NCI-H2029 treated with DMSO at 0.1 percent for 48 hours (cell line): ENCODE measurements at places on chromosomes 6 and 20.

- DNase-seq, result no peak
Observed at GRCh38 chr20:23129266-23129665, 43.1 kb upstream of the CD93 start.

DNA sequence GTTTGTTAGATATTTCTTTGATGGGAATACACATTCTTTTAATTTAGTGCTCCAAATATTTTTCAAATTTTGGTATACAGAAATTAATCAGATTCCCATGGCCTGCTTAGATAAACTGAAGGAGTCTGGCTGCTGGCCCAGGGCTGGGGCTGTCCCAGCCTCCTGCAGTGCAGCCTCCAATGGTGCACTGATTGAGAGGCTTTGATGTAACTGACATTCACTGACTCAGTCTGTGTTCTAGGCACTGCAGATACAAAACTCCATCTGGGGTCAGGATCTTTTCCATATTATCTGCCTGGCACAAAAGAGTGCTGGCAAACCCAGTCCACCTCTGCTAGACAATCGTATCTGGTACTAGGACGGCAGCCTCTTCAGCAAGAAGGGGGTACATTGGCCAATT is 64.8 kb downstream of the GRIK2 start:
- no peak for DNase-seq

GRCh38 chr6:73823832-73824231 is 127.8 kb downstream of the CD109 start:
- no peak for DNase-seq

- DNase-seq, result no peak
Observed at GRCh38 chr6:10082385-10082784, 332.5 kb downstream of the TFAP2A start.
